ENCODE measurements at places on chromosomes 7 and 10.

GRCh38 chr7:91267171-91267955 is 3.1 kb downstream of the FZD1 start:
- peak; percentile 19 for DNase-seq

DNA sequence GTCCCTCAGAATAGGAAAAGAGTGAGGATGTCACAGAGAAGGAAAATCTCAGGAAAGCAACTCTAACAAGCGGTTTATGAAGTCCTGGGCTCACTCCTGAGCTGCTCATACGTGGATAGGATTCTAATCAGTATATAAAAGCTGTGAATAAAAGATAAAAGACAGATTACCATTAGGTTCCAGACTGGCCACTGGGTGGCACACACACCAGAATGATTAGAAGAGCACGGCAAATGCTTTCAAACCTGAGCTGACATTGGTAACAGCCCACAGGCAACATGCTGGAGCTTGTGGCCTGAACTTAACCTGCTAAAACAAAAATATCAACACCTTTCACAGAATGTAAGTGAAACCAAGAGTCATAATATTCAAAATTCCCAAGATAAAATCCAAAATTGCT is 370.8 kb downstream of the GRID1 start:
- peak; percentile 10 for DNase-seq

DNA sequence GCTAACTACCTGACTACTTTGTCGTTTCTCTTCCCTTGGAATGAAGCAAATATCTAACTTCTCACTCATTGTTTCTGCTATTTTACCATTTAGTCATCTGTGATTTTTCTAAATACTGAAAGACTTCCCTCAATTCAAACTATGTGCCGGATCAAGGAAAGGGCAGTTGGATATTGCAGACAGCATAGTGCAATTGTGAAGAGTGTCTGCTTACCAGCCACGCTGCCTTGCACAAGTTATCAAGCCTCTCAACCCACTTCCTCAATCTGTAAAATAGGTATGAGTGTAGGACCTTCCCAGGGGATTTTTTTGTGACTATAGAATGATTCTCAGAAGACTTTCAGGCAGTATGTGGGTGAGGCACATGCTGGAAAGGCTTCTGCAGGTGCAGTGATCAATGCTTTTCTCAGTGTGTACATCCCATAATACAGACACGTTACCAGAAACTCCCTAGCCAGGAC is 54.3 kb downstream of the EGFR start:
- no peak for DNase-seq

DNA sequence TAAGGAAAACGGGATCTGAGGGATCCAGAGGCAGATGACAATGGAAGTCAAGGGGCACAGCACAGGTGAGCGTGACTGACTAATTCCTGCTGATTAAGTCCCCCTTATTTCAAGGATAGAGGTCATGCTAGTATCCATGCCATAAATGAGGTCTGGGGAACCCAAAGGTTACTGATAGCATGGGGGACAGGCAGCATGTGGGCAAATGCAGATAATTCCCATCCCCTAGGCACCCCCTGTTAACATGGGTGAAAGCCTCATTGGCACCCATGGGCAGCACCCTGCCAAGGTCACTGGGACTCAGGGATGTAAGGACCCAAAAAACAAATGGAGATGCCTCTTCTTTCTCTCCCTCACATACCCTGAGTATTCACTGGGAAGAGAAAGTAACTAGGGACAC is 139.7 kb downstream of the WDR11 start:
- DNase-seq = no peak
